ENCODE measurements at places on chromosomes 3 and 15.

- no peak for DNase-seq
Measured at GRCh38 chr15:84611631-84612030, 10.8 kb downstream of the ZSCAN2 start.

GRCh38 chr3:141218926-141219325, 12.7 kb upstream of the PXYLP1 start:
- DNase-seq = no peak

- DNase-seq = no peak
Measured at GRCh38 chr3:193344486-193344885, 34.1 kb downstream of the ATP13A5 start.

DNA sequence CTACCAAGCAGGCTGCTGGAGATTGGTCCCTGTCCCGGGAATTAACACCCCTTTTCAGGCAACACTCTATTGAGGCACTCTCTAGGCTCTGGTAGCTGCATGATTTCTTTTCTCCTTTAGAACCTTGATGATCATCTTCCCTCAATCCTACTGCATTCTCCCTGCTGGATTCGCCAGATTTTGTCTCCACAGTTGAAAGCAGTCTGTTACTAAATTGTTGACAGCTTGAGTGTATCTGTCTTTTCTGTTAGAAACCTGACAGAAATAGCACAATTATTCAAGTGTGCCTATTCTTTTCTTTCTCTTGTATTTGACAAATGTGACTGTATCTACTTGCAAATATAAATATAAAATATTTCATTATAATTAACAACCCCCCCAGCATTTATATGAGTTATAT, 830.8 kb upstream of the CADM2 start:
- DNase-seq = peak; percentile 7

DNA sequence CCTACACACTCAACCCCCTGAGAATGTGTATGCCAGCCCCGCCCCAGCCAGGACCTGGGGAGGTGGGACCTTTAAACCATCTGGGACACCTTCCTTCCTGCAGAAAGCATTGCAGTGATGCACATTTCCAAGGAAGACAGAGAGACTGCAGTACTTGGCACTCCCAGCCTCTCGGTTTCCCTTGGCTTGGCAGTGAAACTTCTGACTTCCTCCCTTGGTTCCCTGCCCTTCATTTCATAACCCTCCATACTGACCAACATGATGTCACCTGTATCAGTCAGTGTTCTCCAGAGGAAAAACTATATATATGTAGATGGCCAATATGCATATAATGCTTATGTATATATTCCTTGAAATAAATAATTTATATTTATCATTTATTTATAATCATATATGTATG, 103.2 kb downstream of the SST start:
- no peak for DNase-seq

DNA sequence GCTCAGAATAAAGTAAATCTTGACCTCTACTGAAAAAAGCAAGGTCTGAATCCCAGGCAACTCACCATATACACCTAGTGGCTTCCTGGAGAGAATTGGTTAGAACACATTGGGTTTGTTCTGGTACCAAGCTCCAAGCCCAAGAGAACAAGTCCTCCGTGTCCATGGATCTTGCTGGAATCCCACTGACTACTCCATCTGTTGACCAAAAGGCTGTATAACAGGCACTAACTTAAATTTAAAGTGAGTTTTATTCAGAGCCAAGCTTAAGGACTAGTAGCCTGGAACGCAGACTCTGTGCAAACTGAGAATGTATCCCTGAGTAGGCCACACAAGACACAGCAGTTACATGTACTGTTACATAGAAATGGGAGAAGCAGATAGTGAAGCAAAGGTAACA, 342.1 kb upstream of the LRRC3B start:
- no peak for DNase-seq

GRCh38 chr3:172341482-172342059, 106.7 kb downstream of the GHSR start:
- peak; percentile 77 for DNase-seq

- DNase-seq = no peak
Measured at GRCh38 chr15:49989498-49989897, 129.5 kb downstream of the ATP8B4 start.

- no peak for DNase-seq
Measured at GRCh38 chr15:64003182-64003581, 43.1 kb downstream of the DAPK2 start.

DNA sequence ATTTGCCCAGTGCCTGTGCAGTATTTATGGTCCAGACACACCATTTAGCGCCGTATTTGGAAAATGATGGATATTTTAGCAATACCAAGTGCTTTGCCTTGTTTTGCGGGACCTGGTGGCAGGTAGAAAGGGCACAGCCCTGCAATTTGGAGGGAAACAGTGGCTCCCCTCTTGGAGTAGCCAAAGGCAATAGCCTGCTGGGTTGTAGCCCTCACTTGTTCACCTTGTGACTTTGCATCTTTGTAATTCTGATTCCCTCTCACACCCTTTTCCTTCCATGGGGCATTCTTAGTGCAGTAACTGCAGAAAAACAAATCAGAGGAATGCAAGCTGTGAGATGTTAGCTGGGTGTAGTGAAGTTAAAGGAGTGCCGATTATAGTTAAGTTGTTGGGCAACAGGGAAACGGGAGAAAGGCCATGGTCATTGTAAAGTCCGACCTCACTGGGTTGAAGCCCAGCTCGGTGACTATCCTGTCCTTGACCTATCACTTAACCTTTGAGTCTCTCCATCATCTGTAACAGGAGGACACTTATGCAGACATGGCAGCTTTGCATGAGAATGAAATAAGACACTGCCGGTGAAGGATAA, 131.0 kb upstream of the KLHL25 start:
- no peak for DNase-seq

GRCh38 chr3:4501927-4502326, 8.8 kb downstream of the ITPR1 start:
- DNase-seq = no peak

DNA sequence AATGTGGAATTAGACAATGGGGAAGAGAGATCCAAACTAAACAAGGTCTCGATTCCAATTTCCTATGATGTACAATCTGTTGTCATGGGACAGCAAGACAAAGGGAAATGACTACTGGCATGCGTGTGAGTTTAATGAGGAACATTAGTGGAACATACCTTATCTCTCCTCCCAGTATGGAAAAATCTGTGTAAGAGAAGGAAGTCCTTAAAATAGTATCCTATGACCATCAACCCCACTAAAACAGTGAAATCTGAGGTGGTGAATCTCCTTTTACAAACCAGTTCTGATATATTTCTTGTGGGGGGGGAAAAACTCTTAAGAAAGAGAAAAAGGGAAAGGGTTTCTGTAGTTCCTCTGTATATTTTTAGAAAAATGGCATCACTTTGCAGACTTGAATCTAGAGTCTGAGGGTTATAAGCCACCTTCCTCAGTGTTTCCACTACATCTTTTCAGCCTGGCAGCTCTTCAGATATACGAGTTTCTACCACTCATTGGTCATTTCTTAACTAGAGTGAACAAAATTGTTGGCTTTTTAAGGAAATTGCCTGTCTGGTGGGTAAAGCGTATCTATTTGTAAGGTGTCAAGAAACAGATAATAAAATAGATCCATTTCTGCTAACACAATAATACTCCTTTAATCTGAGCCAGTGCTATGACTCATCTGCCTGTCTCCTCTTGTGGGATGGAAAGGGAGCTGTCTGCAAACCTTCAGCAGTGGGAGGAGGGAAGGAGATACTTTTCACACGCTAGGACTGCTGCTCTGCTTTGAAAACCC, 3.0 kb upstream of the TNFAIP8L3 start:
- DNase-seq = no peak

- DNase-seq = no peak
Measured at GRCh38 chr3:32419742-32420125, 28.1 kb downstream of the CMTM7 start.

All from G401 (cell line).